ENCODE measurements at places on chromosomes 2 and 18.

- no peak overlapping the region for H3K4me3 ChIP-seq
- H3K27ac ChIP-seq = no peak overlapping the region
- H3K27me3 ChIP-seq = no peaks in the 10 kb centered on the region
- no peak for DNase-seq
- peaks cover 17% of the 10 kb centered on the region for H3K4me1 ChIP-seq
Measured at GRCh38 chr2:189504238-189504637, 63.0 kb downstream of the WDR75 start.

DNA sequence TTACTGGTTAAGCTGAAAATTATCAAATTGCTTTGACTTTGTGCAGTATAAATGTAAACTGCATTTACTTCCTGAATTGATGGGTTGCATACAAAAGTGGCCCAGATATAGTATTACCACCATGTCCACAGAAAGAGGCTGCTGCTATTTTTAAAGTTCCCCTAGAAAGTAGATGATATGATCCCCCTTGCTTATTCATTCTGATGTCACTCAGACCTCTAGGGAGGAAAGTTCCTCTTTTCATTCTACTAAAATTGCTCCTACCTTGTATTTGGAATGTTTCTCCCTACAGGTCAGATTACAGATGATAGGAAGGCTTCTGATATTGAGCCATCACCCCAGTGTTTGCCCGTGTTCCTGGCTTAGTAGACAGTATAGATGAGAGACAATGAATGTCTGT is 247.6 kb upstream of the TNP1 start:
- no peak for DNase-seq
- H3K36me3 ChIP-seq = no peaks in the 10 kb centered on the region
- no peak overlapping the region for H3K27ac ChIP-seq
- H3K4me1 ChIP-seq = no peaks in the 10 kb centered on the region

- H3K36me3 ChIP-seq = no peaks in the 10 kb centered on the region
- no peak for DNase-seq
- no peak overlapping the region for H3K27ac ChIP-seq
- peaks cover 13% of the 10 kb centered on the region for H3K4me1 ChIP-seq
Measured at GRCh38 chr2:149161481-149162225, 123.2 kb downstream of the LYPD6B start.

DNA sequence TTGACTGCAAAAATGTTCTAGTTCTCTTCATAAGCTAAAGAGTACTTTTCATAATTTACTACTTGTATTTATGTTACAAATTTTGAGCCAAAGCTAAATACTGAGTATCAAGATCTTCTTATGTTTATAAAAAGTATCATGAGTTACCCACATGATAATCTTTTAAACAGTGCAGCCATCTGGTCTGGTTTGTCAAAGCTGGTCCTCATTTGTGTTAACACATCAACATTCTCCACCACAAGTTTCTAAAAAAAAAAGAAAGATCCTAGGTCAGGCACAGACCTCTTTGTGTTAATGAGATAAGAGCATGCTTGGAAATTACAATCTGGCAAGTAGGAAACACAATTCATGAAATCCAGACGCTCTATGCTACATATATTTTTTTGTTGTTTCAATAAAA is 75.5 kb upstream of the FRZB start:
- no peaks in the 10 kb centered on the region for H3K4me1 ChIP-seq
- no peak overlapping the region for H3K27ac ChIP-seq
- no peak overlapping the region for H3K4me3 ChIP-seq

GRCh38 chr2:173064151-173064805 is 11.4 kb upstream of the MAP3K20 start:
- H3K27ac ChIP-seq = peak overlapping the region; percentile 43
- H3K27me3 ChIP-seq = no peaks in the 10 kb centered on the region
- no peak for DNase-seq

DNA sequence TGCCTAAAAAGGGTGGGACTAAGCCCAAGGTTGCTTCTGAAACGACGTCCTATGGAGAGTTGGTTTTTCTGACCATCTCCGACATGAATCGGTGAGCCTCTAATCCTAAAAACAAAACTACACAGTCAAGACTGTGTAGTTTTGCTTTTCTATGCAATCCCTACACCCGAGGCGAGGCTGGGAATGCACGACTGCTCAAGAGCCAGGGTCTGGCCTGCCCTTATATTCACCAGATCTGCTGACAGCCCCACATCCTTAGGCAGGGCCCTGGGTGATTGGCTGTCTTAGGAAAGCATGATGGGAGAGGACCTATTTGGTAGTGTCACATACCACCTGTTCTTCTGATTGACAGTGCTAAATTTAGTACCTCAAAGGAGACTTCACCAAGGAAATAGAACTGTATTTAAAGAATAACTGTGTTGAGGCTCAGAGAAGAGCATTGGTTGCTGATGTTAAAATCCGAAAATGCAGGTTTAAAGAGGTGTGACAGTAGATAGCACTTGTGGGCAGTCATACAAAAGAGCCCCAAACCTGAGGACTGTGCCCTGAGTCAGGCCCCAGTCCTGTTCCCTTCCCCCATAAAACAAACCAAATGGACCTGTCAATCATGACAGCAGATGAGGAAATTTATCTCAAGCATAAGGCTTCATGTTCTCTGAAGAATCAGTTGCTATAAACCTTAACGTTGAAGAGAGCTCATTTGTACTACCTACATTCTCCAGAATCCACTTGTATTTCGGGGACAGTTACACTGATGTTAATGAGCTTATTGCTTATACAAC is at the start of gene TTN:
Gene TTN, minus strand, starts transcription at position 197 of the 782 bp plus-strand sequence. CDS start 2,781 bp downstream, outside the sequence.
- H3K4me1 ChIP-seq = no peaks in the 10 kb centered on the region
- no peak within 1 kb of the TSS for H3K27ac ChIP-seq
- no peaks in the 10 kb centered on the region for H3K27me3 ChIP-seq
- no peak for DNase-seq

GRCh38 chr2:98749066-98749450 is 18.1 kb upstream of the MGAT4A start:
- no peaks in the 10 kb centered on the region for H3K36me3 ChIP-seq
- peak; percentile 58 for DNase-seq
- H3K4me3 ChIP-seq = no peak overlapping the region

- H3K4me3 ChIP-seq = no peak overlapping the region
- no peaks in the 10 kb centered on the region for H3K36me3 ChIP-seq
- H3K27ac ChIP-seq = no peak overlapping the region
- no peaks in the 10 kb centered on the region for H3K27me3 ChIP-seq
- no peak for DNase-seq
Measured at GRCh38 chr2:151665959-151666358, 68.3 kb downstream of the NEB start.

DNA sequence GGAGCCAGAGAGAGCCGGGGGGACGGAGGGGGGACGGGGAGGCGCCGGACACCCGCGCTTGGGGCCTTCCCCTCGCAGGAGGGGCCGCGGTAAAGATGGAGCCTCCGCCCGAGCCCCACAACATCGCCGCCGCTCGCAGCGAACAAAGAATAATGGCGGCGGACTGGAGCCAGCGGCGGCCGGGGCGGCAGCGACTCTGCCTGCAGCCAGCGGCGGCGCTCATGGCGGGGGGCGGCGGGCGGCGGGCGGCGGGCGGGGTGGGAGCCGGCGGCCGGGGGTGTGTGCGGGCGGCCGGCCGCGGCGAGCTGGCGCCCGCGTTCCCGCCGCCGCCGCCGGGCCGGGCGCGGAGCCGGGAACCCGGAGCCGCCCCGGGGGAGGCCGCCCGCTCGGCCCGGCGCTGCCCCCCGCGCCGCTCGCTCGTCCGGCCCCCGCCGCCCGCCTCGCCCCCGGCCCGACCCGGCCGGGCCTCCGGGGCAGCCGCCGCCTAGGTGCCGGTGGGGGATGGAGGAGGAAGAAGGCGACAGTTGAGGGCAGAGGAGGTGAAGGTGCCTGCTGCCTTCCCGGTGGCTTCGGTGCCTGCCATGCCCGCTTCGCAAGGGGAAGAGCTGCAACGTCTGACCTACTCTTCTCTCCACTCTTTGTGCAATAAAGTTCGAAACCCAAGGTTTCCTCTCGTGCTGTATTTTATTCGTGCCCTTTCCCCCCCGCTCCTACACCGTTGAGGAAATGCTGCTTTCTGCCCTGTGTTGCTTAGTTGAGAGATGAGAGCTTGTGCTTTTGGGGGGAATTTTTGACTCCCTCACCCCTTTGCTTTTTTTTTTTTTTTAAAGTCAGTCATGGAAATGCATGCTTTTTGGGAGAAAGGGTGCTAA is 634 bp downstream of the CREB1 start:
- H3K4me1 ChIP-seq = peaks cover 50% of the 10 kb centered on the region
- peak; percentile 78 for DNase-seq

- H3K27me3 ChIP-seq = peaks cover 3% of the 10 kb centered on the region
- H3K36me3 ChIP-seq = no peaks in the 10 kb centered on the region
- peak; percentile 89 for DNase-seq
- peaks cover 28% of the 10 kb centered on the region for H3K4me1 ChIP-seq
Measured at GRCh38 chr2:46297546-46298271, 502 bp downstream of the EPAS1 start.

- DNase-seq = no peak
- H3K4me3 ChIP-seq = no peak overlapping the region
Measured at GRCh38 chr2:160652236-160652635, 158.6 kb upstream of the RBMS1 start.

GRCh38 chr2:127943186-127943585 is 57.4 kb upstream of the AMMECR1L start:
- no peaks in the 10 kb centered on the region for H3K27me3 ChIP-seq
- H3K27ac ChIP-seq = no peak overlapping the region
- H3K4me3 ChIP-seq = no peak overlapping the region
- H3K4me1 ChIP-seq = no peaks in the 10 kb centered on the region
- peaks cover 82% of the 10 kb centered on the region for H3K36me3 ChIP-seq
